ENCODE measurements at places on chromosomes 7 and 10.

DNA sequence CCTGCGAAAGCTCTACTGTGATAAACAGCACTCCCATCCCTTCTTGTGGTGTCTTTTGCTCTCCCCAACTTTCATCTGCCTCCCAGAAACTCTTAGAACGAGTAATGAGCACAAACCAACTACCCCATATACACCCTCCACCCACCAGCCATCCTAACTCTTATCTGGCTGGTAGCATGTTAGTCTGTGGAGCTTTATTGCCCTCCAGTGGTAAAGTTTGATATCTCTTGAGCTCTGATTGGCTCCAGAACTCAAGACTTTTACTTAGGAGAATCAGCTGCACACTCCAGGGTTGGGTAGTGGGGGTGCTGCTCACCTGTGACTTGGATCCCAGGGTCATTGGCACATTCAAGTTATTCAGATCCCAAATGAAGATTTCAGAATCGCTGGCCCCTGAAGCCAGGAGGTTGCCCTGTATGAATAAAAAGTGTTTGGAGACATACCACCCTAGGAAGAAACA is 10.9 kb downstream of the SEC31B start:
- DNase-seq: peak; percentile 22

DNA sequence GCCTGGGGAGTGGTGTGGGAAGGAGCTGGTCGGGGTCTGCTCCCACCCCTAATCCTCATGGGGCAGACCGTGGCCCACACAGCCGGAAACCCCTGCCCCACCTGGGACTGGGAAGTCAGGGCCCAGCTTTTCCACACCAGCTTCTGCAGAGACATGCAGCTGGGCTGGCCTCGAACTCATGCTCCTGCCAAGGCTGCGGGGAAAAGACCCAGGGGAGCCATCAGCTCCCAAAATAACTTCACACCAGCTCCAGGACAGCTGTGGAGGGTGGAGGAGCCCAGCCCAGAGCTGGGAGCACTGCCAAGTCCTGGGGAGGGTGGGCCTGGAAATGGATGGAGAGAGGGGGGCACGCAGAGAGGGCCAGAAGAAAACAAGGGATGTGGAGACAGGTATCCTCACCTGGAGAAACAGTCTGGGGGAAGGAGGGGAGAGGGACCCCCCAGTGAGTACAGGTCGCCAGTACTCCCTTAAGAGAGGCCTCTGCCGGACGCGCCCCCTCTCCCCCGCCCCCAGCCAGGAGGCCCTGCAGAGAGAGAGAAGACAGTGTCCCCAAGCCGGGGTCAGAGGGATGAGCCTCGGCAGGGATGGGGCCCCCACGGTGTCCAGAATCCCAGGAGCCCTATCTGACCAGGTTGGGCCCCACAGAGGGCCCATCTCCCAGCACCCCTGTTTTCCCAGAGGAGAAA is 11.5 kb upstream of the GRIFIN start:
- no peak for DNase-seq

DNA sequence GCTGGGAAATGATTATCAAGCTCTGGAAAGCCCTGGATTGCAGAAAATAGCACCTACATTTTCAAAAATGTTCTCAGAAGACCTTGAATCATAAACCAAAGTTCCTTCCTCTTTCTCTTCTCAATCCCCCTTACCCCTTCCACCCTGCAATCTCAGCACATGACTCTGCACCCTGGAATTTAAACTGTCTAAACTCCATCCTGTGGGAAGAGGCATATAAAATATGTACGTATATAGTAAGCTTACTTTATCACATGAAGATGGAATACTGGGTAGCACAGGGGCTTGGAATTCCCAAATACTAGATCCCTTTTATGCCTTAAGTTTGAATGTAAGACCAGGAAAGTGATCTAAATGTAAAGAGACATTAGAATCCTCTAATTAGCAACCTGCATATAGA is 7.7 kb downstream of the AGMO start:
- no peak for DNase-seq

- DNase-seq: no peak
These were observed 713 bp downstream of the IMMP2L start for GRCh38 chr7:111561654-111561903.

All from activated naive CD4-positive, alpha-beta T cell treated with Interleukin-2 at 50 U/mL for 16 hours (primary cell).